Bronchial smooth muscle cell (primary cell): ENCODE measurements at places on chromosomes 2 and 18. TPM values are rescaled to one million over a fixed set of nuclear protein-coding genes. Genes with fewer than 3 reads are reported as not detected.

COQ10B gene
- 30.7 and 40.0 TPM in 2 replicates for total RNA-seq

PPM1G gene
- total RNA-seq, result 80.7 and 83.5 TPM in 2 replicates

EMILIN1 gene
- 257 and 364 TPM in 2 replicates for total RNA-seq

SLC16A14 gene
- 1.7 and 6.1 TPM in 2 replicates for total RNA-seq

PRADC1 gene
- total RNA-seq, result 11.1 and 12.0 TPM in 2 replicates

FIGN gene
- 0.63 and 1.6 TPM in 2 replicates for total RNA-seq

IL36RN gene
- total RNA-seq, result not detected in 2 replicates

TCF7L1 gene
- total RNA-seq, result 1.5 and 2.4 TPM in 2 replicates

B3GNT2 gene
- total RNA-seq, result 3.3 and 11.8 TPM in 2 replicates

TEX44 gene
- not detected in 2 replicates for total RNA-seq

TTN gene
- total RNA-seq, result under 0.01 and 0.47 TPM in 2 replicates

SERPINB4 gene
- not detected in 2 replicates for total RNA-seq

COMMD1 gene
- total RNA-seq, result 27.1 and 42.4 TPM in 2 replicates

IGFBP2 gene
- total RNA-seq, result 2.0 and 2.1 TPM in 2 replicates

SEMA4F gene
- total RNA-seq, result 3.3 and 4.1 TPM in 2 replicates

HJURP gene
- 0.26 and 3.0 TPM in 2 replicates for total RNA-seq

MYCN gene
- total RNA-seq, result not detected in 2 replicates

DOK6 gene
- 3.2 and 9.0 TPM in 2 replicates for total RNA-seq

GALM gene
- 40.5 and 57.5 TPM in 2 replicates for total RNA-seq

GALR1 gene
- total RNA-seq, result not detected in 2 replicates

CHRND gene
- total RNA-seq, result not detected in 2 replicates

CCNYL1 gene
- total RNA-seq, result 3.7 and 4.6 TPM in 2 replicates

ATP9B gene
- 41.3 and 46.7 TPM in 2 replicates for total RNA-seq

SAG gene
- under 0.01 TPM in 1 of 2 replicates, not detected in the other for total RNA-seq

TRABD2A gene
- 3.5 and 6.8 TPM in 2 replicates for total RNA-seq
